ENCODE measurements at places on chromosomes 3 and 15.

DNA sequence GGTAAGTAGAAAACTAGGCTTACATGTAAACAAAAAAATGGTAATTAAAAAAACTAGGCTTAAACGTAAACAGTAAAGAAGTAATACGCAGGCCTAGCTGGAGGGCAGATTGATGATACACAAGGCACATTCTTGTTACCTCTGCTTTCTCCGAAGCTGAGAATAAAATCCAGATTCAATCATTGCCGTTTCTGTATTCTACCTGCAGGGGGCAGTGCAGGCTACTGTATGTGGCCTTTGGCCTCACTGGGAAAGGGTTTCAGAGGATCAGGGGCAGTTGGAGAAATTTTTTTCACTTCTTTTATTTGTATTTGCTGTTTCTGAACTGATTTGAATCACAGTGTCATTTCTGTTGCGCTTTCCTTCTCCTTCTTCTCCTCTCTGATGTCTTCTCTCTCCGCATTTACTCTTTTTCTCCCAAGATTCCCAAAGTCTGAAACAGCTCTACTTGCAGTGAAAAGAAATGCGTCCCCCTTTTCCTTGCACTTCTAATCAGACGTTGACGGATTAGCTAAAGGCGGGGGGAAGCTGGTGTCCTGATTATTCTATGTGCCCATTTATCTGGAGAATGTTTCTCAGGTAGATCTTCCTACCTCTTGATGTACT, 67.1 kb upstream of the MCTP2 start:
- DNase-seq = peak; percentile 81

DNA sequence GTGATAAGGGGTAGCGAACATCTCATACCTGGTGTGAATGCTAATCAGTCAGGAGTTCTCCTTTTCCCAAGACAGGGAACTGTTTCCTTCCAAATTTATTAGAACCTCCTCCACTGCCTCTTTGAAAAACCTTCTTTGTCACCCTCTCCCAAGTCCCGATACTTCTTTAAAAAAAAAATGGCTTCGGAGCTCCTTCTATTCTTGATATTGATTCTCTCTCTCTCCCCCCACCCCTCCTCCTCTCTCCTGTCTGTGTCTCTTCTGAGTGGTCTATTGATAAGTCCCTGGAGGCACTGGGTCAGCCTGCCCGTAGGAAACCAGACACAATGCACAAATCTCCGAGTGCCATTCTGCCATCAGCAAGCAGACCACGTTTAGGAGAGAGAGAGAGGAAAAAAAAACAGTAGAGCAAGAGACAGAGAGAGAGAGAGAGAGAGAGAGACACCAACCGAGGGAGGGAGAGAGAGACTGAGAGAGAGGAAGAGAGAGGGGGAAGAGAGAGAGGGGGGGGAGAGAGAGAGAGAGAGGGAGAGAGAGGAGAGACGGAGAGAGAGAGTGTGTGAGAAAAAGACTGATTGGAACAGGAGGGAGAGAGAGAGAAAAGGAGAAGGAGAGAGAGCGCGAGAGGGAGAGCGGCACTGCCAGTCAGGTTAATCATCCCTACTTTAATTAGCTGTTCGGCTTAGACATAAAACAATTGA, 160.9 kb downstream of the TIGIT start:
- DNase-seq = peak; percentile 21

GRCh38 chr15:74752531-74752930, 3.9 kb downstream of the CYP1A2 start:
- DNase-seq = peak; percentile 33

GRCh38 chr3:13407926-13408325, 12.2 kb downstream of the NUP210 start:
- no peak for DNase-seq

DNA sequence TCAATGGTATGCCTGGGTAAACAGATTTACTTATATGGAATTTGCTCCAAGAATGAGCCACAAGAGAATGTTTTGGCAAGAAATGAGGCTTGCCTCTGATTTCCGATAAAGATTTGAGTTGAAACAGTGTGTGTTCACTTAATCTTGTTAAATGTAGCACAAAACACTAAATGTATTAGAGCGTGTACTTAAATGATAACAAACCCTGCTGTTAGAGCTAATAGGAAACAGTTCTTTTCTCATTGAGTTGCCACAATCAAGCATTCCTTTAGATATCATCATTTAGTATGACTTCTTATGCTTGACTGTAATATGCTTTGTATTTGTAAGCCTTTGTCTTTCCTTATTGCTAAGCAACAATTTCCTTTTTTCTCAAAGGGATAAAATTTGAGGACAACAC, 353.6 kb upstream of the ZNF717 start:
- DNase-seq = no peak

DNA sequence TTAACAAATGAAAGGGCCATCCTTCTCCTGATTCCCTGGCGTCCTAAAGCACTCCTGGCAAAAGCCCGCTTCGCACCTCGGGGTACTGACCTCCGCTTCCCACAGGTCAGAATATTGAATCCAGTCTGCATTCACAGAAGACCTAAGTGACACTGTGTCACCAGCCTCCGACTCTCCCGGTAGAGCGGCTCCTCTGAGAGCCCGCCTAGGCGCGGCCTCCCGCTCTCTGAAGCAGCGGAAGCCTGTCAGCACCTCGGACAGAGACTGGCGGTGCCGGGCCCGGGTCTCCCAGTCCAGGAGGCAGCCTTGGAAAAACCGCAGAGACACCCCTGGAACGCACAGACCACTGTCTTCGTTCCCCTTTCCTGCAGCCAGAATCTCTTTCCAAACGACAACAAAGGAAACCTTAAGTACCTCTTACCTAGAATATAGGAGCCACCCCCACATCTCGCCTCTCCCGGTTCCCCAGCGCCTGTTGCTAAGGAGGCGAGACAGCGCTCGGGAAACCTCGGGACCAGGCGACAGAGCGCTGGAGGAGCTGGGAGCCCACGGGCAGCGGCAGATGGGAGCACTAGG, 1.2 kb downstream of the GABRB3 start:
- DNase-seq = peak; percentile 91

DNA sequence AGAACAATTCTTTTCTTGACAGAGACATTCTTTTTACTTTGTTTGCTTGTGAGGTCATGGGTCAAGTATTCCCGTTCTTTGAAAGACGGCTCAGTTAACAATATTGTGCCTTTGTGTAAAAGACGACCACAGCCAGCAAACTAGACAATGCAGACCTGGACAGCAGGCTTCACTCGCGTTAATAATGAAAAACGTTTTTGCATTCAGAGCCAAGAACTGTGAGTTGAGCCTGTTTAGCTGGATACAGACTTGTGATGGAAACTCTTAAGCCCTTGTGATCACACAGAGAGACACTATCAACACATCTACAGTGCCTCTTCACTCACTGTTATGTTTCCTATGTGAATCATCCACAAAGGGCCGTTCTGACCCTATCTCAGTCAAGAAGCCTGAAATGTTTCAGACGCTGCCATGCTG, 37.3 kb upstream of the CMTM7 start:
- DNase-seq = no peak

- no peak for DNase-seq
These were observed 370.9 kb downstream of the GABRG3 start for GRCh38 chr15:27341780-27342343.

DNA sequence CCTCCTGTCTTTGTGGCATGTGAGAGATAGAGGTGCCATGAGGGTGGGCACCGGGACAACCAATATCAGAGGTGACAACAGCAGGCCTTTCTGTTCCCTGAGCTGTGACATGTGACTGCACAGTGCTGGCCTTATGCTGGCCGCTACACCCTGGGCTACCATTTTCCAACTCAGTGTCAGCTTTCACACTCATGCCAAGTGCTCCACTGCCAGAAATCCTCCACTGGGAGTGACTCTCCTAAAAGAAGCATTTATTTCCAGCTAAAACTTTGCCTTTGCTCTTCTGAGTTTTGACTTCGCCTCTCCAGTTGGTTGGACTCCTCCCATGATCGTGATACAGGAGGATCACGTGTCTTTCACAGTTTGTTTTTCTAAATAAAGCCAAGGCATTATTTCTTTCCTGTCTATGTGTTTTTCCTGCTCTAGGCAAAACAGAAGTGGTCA, 31.4 kb downstream of the CA12 start:
- no peak for DNase-seq

DNA sequence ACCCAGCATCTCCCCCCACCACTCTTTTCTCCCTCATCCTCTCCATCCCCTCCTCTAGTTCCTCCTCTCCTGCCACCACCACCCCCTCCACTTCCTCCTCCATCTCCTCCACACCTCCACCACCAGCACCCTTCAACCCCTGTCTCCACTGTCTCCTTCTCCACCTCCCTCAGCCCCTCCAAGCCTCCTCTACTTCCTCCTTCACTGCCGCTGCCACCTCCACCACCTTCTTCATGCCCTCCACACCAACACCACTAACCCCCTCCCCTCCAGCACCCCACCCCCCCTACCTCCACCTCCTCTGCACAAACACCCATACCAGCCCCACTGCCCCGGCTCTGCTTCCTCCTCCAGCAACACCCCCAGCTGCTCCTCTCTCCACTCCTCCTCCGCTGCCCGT, 88.0 kb downstream of the HES1 start:
- no peak for DNase-seq

GRCh38 chr3:103494011-103494410, 1059.2 kb downstream of the ZPLD1 start:
- no peak for DNase-seq

- DNase-seq = no peak
These were observed 77.7 kb upstream of the STAC start for GRCh38 chr3:36302626-36303025.

DNA sequence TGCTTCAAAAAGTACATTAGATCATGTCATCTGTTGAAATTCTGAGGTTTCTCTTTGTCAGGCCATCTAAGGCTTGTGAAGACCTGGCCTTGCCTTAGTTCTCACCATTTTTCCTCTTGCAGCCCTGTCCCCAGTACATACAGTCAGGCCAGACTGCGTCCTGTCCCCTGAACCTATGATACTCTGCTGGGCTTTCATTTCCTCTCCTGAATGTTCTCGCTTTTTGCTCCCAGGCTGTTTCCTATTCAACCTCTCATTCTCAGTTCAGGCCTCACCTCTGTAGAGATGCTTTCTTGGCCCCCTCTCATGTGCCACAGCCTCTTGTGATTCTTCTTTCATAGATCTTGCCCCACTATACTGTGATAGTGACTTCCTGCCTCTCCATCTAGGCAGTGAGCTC, 648.8 kb upstream of the KCNMB2 start:
- no peak for DNase-seq

- DNase-seq = no peak
These were observed 159.5 kb upstream of the CNTN6 start for GRCh38 chr3:933326-933725.

DNA sequence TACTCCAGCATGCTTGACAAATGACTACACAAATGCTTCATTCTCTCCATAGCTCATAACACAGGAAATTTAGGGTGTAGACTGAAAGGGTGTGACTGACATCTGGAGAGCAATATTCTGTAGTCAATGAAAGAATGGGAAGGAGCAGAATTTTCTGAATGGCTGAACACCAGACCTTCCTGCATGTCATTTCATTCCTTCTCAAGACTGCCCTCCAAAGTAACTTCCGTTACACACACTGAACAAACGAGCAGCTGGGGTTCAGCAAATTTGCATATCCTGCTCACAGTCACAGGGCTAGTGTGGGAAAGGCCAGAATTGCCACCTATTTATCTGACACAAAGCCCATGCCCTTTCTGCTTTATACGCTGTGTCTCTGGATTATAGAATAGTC, 325.0 kb upstream of the CFAP20DC start:
- DNase-seq = peak; percentile 11

DNA sequence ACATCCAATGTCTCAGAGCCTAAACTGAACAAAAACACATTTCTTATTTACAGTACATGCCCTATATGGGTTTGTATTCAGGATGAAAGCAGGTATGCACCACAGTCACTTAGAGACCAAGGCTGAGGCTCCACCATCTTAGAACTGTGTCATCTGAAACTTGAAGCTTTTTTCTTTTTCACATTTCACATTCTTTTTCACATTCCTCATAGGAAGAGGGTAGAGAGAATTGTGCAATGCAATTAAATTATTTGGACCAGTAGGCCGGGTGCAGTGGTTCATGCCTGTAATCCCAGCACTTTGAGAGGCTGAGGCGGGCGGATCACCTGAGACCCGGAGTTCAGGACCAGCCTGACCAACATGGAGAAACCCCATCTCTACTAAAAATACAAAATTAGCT, 591.0 kb downstream of the MECOM start:
- no peak for DNase-seq

Measured in mesendoderm (in vitro differentiated cells).